ENCODE measurements at places on chromosomes 13 and 19.

DNA sequence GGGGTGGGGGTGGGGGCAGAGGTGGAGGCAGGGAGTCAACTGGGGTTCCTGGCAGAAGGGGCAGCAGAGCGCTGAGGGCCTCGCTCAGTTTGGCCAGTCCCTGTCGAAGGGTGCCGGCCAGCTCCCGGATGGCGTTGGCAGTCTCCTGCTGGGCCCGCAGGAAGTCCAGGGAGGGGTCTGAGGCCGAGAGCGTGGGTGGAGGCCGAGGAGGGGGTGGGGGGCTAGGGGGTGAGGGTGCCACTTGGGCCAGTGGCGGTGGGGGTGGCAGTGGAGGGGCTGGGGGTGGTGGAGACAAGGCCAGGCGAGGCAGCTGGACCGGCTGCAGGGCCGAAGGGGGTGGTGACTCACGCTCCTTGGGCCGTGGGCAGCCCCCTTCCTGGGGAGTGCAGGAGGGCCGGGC is 4.9 kb upstream of the IRF2BP1 start:
- DNase-seq, result no peak

GRCh38 chr19:43624933-43625332 is 5.5 kb upstream of the ZNF428 start:
- DNase-seq, result no peak

- peak; percentile 6 for DNase-seq
These were observed 542.3 kb upstream of the ATXN8OS start for GRCh38 chr13:69565334-69565733.

DNA sequence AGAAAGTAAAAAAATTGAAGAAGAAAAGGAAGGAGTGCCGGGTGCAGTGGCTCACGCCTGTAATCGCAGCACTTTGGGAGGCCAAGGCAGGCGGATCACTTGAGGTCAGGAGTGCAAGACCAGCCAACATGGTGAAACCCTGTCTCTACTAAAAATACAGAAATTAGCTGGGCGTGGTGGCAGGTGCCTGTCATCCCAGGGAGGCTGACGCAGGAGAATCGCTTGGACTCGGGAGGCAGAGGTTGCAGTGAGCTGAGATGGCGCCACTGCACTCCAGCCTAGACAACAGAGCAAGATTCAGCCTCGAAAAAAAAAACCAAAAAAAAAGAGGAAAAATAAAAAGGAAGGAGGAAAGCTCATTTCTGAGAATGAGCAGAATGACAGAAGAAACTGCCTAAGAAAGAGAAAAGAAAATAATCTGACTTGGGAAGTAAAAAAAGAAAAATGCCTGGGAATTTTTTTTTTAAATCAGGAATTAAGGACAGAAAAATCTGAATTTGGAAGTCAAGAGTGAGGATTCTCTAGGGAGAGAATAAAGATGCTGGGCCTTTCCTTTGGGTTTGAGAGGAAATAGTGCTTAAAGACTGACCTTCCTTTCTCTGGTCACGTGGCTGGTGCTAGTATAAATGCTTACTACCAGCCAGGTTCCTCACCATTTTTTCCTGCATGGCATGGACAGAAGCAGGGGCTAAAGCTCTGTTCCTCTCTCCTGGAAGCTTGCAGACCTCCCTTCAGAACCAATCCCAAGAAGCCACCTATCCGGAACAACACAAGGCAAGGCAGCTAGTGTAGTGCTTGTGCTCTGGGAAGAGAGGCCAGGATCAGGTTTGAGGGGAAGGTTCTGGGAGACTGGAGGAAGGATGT is at the start of gene FFAR2:
TSS of gene FFAR2 (plus strand) at position 652 of the 864 bp plus-strand sequence. CDS start 1,458 bp downstream, outside the sequence.
- no peak for DNase-seq

- no peak for DNase-seq
These were observed 14.6 kb downstream of the MCF2L start for GRCh38 chr13:112983428-112984196.

DNA sequence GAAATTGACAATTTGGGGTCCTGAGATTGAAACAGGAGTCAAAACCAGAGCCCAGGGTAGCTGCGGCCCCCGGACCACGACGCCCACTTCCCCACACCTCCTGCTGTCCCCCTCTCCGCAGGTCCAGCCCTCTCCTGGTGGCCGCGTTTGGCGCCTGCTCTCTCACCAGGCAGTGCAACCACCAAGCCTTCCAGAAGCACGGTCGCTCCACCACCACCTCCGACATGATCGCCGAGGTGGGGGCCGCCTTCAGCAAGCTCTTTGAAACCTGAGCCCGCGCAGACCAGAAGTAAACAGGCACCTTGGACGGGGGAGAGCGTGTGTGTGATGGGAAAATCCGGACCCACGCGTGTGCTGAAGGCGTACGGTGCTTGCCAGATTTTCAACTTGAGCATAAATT is 22.9 kb downstream of the NAXD start:
- no peak for DNase-seq

GRCh38 chr13:42125046-42125445 is 76.6 kb downstream of the DGKH start:
- DNase-seq, result no peak

GRCh38 chr13:77207943-77208342 is 119.0 kb downstream of the MYCBP2 start:
- no peak for DNase-seq

GRCh38 chr13:36175621-36176020 is 38.7 kb downstream of the SOHLH2 start:
- no peak for DNase-seq

DNA sequence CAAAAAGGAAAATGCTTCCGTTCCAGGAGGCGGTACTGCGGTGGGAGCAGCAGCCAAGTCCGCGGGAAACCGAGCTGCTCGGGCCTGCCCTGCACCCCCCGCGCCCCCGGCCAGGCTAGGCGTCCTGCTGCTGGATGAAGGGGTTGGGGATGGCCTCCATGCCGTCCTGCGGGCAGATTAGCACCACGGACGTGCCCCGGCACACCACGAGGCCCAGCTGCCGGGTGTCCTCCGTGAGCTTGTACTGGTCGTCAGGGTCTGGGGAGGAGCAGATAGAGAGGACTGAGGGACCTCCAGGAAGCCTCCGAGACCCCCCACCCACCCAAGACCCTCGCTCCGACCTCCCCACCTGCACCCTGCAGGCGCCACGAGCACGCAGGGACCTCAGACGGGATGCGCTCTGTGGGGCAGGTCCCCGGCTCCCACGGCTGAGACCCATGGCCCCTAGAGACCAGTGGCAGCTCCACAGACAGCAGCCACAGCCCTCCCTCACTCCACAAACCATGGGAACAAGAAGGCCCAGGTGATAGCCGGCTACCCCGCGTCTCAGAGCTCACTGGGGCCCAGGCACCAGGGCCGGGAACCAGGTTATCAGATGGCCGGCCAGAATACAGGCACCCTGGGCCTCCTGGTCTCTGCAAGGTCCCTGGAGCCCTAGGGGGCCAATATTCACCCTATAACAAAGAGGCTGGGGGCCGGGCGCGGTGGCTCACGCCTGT is 6.7 kb downstream of the LSM7 start:
- no peak for DNase-seq

GRCh38 chr13:108437496-108437895 is 168.0 kb downstream of the TNFSF13B start:
- no peak for DNase-seq

DNA sequence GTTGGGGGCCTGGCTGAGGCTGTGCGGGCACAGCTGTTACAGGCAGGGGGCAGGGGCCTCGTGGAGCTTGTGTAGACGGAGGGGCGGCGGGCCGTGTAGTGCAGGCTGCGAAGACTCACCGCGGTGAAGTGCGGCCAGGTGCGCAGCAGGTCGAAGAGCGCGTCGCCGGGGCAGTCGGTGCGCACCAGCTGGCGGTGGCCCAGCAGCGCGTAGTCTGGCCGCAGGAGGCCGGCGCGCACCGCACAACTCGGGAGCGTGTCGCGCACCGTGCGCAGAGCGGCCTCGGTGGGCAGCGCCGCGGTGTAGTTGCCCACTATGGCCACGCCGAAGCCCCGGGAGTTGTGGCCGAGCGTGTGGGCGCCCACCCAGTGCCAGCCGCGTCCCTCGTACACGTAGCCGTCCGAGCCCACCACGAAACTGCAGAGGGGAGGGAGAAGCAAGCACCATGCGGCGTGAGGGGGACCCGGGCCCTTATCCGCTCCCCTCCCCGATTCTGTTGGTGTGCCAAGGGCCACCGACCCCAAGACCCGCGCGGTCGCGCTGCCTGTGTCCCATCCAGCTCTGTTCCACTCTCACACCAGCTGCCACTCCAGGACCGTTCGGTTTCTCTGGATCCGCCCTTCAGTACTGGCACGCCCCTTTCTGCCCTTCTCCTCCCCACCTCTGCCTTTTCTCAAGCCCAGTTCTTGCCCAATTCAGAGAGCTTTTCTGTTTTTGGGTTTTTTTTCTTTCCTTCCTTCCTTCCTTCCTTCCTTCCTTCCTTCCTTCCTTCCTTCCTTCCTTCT is 5.4 kb upstream of the RASAL3 start:
- DNase-seq, result no peak

GRCh38 chr19:4266253-4267000 is 12.6 kb upstream of the SHD start:
- DNase-seq, result no peak

GRCh38 chr19:19627621-19628500 is at the start of gene LPAR2:
LPAR2 (minus strand) TSS chr19:19628220; CDS start chr19:19627275, 945 bp downstream.
- DNase-seq, result no peak

DNA sequence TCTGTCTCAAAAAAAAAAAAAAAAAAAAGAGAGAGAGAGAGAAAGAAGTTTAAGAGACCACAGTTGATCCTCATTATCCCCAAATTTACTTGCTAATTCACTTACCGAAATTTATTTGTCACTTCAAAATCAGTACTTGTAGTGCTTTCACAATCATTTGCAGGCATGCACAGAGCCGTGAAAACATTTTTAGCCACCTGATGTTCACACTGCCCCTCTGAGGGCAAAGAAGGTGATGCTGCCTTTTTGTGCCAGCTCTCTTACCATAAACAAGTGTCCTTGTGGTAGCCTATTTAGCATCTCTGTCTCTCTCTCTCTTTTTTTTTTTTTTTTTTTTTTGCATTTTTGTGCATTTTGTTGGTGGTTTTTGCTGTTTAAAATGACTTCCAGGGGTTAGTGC is 24.1 kb upstream of the CASP14 start:
- DNase-seq, result no peak

DNA sequence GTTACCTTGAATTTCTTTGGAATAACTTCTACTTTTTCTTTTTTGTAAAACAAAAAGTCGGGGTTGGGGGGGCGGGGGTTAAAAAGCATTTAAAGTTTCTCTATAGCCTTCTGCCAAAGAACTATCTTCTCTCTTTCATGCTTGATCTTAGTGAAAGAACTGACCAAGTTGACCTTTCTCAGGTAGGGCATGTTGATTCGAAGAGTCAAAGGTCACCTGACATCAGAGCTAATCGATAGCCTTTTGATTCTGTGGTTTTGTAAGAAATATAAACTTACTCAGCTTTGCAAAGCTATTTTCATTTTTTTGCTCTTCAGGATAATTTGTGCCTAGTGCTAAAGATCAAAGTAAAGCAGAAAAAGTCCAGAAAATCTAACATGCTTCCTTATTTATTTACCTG is 181.5 kb downstream of the IRS2 start:
- DNase-seq, result no peak

GRCh38 chr19:56670961-56671612 is 470 bp downstream of the ZNF835 start:
- DNase-seq, result no peak

DNA sequence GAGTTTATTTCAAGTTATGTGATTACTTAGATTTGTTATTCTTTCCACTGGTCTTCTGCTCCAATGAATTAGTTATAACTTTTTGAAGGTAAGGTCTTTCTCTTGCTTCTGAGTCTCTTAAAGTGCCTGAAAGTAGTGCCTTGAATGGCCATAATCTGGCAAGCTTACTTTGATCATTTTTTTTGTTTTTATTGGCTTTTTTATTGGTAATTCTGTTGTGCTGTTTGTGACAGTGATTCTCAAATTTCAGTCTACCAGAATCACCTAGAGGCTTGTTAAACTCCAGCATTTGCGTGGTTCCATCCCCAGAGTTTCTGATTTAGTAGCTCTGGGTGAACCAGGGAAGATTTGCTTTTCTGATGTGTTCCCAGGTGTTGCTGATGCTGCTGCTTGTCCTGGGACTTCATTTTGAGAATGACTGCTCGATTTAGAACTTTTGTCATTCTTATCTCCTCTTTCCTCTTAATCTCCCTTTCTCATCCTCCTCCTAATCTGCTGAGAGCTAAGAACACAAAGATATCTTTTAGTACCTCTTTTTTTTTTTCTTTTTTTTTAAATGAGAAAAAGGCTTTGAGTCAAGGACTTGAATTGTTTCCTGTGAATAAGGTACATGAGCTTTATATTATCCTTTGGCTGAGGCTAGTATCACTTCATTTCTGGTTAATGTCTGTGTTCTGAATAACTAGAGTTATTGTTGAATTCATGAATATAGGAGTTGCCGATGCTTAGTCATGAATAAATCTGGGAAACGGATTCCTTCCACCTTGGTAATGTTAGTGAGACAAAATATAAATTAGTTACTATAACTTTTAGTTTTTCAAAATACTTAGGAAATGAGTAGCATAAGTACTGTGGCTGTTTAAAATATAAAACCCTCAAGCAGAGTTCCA is 91.4 kb downstream of the PAN3 start:
- no peak for DNase-seq

GRCh38 chr13:49867834-49868233 is 68.3 kb downstream of the SPRYD7 start:
- DNase-seq, result no peak

GRCh38 chr19:58372311-58373133 is 8.3 kb downstream of the ZNF837 start:
- DNase-seq, result no peak

Measured in kidney capillary endothelial cell (primary cell).